GM03348 (cell line): ENCODE measurements at places on chromosomes 3 and 15.

- DNase-seq, result no peak
Observed at GRCh38 chr3:129608087-129608935, 1.8 kb upstream of the PLXND1 start.

DNA sequence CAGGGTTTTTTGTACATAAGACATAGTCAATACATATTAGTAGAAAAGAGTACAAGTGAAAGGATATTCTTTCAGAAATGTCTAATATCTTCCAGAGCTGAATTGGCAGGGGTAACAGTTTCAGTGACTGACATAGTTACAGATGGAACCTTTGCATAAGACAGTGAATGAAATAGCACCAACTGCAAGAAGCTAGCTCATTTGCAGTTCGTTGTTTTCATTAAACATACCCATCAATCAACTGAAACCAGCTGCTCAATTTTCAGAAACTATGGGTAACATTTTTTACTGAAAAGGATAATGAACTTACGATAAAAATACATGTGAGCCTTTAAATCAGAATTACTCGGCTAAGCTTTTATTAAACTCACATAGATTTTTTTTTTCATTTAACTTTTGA lies 93.9 kb upstream of the EPHA3 start:
- no peak for DNase-seq

DNA sequence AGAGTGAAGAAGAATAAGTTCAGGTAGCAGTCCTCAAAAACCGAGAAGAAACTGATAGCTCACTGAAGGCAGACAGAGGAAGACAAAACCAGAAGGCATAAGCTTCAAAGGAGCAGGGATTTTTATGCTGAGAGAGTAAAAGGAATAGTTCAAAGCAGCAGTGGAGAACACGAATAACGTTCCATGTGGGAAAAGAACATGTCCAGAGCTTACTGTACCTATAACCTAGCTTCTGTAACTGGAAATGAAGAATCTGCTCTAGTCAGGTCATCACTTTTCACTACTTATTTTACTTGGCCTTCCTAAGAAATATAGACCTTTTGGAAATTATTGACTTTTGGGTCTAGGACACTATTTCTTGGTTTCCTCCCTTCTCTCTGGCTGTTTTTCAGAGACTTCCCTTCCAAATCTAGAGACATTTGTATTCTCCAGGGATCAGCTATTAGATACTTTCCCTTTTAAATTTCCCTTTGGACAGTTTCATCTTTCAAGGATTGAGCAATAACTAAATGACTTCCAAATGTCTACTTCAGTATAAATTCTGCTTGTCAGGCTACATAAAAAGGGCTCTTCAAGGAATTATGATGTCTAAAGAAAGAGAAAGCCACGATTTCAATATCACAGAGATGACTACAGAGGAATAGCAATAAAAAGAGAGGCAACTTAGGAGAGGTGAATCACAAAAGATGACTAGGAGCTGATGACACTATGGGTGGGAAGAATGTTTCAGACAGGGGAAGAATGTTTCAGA lies 46.7 kb downstream of the UBE3A start:
- DNase-seq, result peak; percentile 68

- DNase-seq, result no peak
Observed at GRCh38 chr3:134879990-134880389, 84.9 kb downstream of the EPHB1 start.

DNA sequence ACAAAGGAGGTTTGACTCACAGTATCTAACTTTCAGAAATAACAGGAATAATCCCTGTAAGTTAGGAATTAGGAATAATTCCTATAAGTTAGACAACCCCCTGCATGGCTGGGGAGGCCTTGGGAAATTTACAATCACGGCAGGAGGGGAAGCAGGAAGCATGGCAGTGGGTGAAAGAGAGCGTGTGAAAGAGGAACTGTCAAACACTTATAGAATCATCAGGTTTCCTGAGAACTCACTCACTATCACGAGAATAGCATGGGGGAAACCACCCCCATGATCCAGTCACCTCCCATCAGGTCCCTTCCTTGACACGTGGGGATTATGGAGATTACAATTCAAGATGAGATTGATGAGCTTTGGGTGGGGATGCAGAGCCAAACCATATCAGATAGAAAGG lies 385.5 kb downstream of the IL20RB start:
- DNase-seq, result no peak

- no peak for DNase-seq
Observed at GRCh38 chr15:31300981-31301672, 25.5 kb upstream of the KLF13 start.

DNA sequence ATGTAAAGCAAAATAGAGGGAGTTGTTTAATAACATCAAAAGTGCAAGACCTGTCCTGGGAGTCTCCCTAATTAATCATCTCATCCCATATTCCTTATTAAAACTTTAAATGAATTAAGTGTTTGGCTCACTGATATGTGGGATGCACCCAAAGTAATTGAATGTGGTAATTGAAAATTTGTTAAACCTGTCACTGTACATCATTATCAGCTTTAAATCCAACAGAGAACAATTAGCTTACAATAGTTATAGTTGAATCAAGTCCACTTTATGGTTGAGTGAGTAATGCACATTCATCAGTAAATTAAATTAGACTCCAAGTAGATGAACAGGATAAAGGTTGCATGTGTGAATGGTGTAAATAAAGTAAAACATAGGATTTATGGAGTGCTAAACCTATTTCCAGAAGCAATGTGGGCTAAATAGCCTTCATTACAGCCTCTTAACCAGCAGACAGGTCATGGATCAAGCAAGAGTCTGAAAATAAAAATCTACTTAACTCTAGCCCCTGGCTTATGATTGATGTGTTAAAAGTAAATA lies 608.2 kb upstream of the CCDC54 start:
- no peak for DNase-seq

DNA sequence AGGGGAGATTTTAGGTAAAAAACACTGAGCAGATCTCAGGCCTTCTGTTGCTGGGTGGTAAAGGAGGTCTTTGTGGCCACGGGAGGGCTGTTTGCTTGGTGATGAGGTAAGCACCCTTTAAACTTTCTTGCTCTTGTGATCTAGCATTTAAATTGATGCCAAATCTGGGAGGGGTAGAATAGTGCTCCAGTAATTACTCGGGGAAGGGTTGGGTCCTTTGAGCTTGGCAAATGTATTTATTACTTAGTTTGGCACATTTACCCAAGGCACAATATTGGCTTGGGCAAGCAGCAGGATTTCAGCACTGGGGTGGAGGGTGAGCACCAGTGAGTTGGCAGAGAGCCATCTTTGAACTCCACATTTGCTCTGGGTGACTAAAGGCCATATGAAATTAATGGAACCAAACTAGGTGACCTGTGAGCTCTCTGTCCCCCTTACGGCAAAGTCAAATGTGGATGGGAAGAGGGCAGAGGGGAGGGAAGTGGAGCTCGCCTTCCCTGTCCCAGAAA lies 185.9 kb upstream of the ONECUT1 start:
- DNase-seq, result no peak

- DNase-seq, result no peak
Observed at GRCh38 chr3:13561376-13561775, 12.5 kb downstream of the FBLN2 start.

- no peak for DNase-seq
Observed at GRCh38 chr15:33419701-33420100, 108.9 kb downstream of the RYR3 start.

DNA sequence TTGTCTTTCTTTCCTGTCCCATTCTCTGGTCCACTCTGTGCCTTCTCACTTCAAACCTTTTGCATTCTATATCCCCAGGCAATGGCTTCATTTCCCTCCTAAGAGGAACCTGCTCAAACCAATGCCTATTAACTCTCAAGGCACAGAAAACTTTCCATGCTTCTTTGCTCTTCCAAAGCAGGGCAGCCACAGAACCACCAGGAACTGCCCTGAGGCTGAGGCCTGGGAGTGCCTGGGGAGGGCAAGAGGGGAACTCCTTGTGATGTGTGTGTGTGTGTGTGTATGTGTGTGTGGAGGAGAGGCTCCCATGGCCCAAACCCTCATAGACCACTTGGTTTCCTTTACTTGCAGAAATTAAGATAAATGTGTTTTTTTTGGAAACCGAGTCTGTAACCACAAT lies 14.1 kb upstream of the PGPEP1L start:
- no peak for DNase-seq

GRCh38 chr3:100537646-100538338 lies 45.4 kb downstream of the TMEM45A start:
- DNase-seq, result no peak

- no peak for DNase-seq
Observed at GRCh38 chr3:97940034-97940433, 32.2 kb downstream of the RIOX2 start.

DNA sequence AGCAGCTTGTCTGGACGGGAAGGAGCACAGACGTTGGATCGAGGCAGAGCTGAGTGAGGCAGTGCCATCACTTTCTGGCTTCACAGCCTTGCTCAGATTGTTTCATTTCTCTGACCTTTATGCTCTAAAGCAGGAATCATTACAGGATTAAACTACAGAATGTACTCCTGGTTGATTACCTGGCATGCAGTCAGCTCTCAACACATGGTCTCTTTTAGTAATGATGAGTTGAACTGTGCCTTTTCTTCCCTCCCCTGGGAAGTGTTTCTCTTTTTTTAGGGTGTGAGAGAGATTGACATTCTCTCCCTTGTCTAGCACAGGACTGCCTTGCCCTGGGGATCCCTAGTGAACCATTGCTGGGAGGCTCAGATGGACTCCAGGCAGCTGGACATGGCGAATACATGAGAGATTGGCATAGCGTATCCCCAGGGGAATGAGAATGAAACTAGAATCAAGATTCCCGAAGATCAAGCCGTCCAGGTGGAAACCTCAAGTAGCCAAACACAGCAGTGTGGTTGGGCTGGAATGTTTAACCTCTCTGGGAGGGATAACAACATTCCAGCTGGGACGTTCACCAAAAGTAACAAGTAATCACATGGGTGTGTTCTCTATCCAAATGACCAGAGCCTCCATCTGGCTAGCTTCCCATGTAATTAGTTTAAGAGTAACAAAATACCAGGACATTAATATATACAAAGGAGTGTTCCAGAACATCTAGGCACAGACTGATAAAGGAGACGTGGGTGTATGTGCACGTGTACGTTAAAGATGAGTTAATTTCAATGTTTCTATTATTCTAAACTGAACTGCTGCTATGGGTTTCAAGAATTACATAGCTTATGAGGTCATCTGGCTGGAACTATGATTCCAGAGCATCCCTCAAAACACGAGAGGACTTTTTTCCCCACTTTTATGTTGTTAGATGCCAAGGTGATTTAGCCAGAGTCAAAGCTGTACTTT lies 118.6 kb upstream of the NR2E3 start:
- DNase-seq, result peak; percentile 72

- DNase-seq, result no peak
Observed at GRCh38 chr15:64166102-64166890, 3.5 kb upstream of the PPIB start.

- DNase-seq, result peak; percentile 55
Observed at GRCh38 chr15:49082960-49083359, 36.7 kb upstream of the SECISBP2L start.

DNA sequence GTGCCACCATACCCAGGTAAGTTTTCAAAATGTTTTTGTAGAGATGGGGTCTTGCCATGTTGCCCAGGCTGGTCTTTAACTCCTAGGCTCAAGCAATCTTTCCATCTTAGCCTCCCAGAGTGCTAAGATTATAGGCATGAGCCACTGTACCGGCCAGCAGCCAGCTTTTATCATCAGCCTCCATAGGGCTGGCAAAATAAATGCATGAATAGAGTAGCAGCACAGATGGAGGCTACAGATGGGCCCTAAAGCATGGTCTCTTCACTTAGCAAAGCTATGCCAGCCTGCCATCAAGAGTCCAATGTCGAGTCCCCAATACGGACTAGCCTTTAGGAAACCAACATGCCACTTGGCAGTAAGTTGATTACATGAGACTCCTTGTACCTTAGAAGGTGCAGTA lies 63.8 kb downstream of the CNTN3 start:
- no peak for DNase-seq

DNA sequence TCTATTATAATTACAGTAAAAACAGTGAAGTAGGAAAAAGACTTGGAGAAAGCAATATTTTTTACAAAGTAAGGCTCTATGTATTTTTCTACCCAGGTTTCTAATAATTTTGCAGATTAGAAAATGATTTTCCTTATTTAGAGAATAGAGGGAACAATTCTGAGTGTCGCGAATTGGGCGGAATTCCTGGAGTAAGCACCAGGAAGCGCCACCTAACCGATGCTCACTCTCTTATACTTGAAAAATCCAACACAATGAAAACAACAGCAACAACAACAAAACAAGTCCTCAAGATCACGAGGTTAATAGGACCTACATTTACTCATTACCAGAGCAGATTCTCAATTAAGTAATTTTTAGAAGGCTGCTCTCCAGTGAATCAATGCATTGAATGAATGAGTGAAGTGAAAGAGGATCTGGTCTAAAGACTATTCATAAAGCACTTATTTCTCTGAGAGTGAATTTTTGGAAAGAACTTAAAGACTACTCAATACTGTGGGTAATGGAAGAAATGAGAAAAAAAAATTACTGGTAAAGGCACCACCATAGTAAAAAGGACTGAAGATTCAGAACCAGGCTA lies 158.0 kb downstream of the MEIS2 start:
- DNase-seq, result no peak

DNA sequence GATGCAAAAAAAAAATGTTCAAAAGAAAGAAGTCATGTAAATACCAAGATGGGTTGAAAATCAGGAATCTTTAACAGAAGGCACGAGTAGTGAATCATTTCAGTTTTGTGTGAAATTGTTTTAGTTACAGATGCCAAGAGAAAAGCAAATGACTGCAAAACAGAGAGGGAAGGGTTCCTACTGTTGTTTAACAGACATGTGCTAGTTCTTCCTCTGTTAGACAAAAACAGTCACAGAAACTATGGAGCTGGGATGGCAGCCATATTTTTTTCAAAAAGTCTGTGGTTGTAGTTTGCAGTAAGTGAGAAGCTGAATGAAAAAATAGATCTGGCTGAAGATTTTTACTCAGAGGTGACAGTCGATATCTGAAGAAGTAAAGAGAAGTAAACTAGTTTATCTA lies 511.9 kb downstream of the ZIC1 start:
- peak; percentile 47 for DNase-seq

DNA sequence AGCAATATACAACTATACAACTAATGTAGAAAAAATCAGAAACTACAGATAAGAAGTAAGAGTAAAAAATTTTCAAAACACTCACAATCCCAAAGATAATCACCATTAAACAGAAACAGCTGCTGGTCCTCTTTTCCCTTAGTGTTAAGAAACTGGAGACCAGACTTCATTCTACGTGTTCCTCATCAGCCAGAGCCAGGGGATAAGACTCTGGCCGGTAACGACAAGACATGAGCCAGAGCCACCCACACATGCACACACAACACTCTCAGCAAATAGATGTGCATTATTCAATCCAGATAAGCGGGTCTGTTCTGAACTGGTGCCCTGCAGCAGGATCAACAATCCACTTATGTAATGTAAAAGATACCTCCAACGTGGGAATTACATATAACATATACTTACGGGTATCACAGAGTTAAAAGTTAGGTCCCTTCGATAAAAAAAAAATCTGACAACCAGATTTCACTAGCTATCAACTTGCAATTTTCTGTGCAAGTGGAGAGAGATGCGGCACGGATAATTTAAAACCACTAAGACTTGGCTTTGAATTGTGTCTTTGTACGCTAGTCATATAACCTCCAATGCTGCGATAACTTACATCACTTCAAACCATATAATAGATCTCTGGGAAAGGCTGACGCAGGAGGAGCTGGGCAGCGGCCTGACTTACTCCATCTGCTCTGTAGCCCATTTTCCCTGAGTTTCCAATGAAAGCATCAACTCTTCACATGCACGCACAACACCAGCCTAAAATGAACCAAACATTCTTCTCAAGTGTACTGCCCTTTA lies 17.8 kb downstream of the PRICKLE2 start:
- DNase-seq, result peak; percentile 52
